ENCODE measurements at places on chromosomes 2 and 18.

GRCh38 chr2:6053743-6054142 lies 361.6 kb downstream of the SOX11 start:
- no peak for DNase-seq

- DNase-seq: no peak
Measured at GRCh38 chr18:42446195-42446594, 491.2 kb downstream of the PIK3C3 start.

DNA sequence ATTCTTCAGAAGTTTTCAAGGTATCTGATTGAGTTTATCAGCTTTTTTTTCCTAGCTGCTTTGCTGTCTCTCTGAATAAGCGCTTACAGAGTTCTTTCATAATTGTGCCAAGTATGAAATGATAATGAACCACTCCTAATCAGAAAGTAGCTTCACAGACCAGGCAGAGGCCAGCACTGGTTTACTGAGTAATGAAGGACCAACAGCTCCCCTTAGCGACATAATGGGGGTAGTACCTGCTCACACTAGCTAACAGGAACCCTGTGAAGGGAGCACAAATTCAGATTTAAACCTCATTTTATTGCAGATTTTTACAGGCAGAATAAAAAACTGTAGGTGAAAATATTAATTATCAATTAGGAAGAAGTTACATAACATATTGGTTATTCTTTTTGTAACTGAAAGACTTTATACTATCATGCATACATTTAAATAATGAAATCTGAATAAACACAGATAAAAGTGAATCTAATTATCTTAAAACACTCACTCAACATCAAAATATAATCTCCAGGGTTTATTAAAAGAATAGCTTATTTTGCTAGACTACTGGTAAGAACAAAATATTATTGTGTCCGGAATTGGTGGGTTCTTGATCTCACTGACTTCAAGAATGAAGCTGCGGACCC lies 53.7 kb upstream of the LRRC30 start:
- DNase-seq: no peak

- DNase-seq: no peak
Measured at GRCh38 chr2:3490191-3491170, 28.9 kb downstream of the ADI1 start.

- DNase-seq: no peak
Measured at GRCh38 chr18:32920796-32921787, 148.3 kb upstream of the KLHL14 start.

DNA sequence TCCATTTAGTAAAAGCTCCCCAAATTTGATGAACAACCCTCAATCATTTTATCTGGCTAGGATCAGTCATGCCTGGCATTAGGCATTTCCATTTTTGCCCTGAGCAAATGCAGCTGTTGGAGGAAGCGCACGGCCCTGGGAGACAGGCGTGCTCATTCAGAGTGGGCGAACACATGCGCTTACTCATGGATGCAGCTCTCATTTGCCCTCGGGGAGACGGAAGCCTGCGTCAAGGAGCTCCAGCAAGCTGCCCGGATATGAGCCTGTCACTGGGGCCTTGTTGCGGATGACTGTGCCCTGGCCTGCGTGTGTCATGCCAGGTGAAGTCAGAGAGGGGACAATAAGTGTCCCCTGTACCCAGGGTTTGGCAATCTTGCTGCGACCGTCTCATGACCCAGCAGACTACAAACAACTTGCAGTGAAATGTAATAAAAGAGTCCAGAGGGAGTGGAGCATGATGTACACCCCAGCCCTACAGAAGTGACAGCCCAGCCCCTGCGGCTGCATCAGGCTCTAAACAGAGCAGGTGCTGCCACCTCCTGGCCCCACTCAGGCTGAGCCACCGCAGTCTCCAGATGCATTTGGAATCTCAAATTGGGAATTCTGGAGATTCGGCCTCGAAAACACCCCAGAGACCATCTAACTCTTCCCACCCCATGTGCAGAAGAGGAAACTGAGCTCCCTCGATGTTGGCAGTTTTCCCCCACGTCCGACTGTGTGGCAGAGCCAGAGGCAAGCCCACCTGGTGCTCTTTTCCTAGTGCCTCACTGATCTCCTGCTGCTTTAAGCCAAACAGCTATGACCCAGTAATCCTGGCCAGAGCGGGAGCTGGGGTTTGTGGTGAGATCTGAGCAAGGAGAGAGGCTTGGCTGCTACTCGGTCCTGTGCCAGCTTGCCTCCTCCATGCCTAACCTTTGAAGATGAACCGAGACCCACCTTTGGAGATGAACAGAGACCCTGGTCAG lies 105.0 kb upstream of the ALK start:
- no peak for DNase-seq

DNA sequence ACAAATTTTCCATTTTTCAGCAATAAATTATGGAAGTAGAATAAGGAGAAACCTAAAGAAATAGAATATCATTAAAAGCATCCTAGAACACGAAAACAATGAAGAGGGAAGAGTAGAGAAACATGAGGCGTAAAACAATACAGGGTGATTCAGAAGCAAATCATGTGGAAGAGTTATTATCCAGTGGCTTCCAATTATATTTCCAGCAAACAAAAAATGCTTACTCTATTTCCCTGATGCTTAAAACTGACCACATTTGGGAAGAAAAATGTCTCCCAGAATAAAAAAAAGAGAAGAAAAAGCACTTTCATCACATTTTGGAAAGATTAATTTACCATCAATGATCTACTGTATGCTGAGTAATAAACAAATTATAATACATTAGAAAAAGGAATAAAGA lies 192.6 kb downstream of the CD226 start:
- no peak for DNase-seq

DNA sequence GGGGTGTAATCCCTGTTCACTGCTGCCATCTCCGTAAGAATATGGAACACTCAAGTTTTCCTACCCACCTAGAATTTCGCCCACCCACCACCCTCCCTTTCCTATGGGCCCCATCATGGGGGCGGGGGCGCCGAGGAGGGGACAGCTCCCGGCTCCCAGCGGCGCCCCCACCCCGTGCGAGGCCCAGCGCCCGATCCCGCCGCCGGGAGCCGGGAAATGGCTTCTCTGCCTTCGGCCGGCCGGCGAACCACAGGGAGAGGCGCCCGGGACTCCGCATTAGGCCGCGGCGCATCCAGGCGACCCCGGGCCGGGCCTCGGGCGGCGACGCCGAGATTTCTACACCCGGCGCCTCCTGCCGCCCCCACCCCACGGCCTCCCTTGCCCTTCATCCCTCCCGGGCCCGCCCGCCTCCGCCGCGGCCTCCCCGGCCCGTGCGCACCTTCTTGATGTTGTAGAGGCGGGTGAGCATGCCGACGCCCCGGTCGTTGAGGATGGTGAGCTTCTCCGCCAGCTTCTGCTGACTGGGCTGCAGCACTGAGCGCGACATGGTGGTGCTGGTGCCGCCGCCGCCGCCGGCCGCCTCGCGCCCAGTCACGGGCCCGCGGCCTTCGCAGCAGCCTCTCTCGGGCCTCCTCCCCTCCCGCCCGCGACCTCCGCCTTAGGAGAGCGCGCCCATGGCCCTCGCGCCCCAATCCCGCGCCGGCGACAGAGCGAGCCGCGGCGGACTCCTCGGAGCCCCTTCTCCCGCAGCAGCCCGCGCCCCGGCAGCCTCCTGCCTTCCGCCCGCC lies 510 bp downstream of the NCKAP1 start:
- DNase-seq: no peak

- no peak for DNase-seq
Measured at GRCh38 chr2:48414980-48415835, 114.7 kb upstream of the STON1 start.

DNA sequence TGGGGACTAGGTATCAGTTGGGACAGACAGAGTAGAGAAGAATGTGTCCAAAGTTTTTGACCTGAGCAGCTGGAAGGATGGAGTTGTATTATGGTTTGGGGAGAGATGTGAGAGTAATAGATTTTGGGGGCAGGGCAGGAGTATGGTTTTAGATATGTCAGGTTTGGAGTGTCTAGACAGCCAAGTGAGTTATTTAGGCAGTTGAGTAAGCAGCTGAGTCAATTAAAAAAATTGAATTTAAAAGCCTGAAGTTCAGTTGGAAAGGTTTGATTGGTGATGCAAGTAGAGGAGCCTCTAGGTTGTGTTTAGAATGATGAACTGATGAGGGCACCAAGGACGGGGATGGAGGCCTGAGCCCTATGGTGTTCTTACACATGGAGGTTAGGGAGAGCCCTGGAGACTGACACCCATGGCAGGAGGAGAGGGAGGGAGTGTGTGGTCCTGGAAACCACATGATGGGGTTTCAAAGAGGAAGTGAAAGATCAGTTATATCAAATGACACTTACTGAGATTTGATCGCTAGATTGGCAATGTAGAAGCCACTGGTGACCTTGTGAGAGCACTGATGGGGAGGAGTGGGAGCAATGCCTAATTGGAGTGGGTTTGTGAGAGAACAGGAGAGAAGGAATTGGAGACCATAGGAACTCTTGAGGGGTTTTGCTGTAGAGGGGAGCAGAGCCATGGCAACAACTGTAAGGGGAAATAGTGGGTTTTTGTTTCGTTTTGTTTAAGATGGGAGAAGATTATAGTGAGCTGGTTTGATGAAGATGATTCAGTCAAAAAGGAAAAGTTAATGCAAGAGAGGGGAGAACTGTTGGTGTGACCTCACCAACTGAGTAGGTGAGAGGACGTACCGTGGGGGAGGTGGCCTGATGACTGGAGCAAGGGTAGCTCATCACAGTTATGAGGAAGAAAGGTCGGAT lies 10.3 kb downstream of the ITGA6 start:
- DNase-seq: peak; percentile 19

GRCh38 chr2:229282758-229283546 lies 11.9 kb upstream of the PID1 start:
- DNase-seq: no peak

DNA sequence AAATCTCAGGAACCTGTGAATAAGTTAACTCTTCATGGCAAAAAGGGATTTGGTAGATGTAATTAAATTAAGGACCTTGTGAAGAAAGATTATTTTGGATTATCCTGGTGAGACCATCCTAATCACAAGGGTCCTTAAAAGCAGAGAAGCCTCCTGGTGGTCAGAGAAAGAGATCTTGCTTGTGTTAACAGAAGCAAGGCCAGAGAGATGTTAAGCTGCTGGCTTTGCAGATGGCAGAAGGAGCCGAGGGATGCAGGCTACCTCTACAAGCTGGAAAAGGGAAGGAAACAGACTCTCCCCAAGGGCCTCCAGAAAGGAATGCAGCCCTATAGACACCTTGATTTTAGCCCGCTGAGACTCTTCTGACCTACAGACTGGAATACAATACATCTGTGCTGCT lies 197.0 kb downstream of the STK39 start:
- DNase-seq: no peak

DNA sequence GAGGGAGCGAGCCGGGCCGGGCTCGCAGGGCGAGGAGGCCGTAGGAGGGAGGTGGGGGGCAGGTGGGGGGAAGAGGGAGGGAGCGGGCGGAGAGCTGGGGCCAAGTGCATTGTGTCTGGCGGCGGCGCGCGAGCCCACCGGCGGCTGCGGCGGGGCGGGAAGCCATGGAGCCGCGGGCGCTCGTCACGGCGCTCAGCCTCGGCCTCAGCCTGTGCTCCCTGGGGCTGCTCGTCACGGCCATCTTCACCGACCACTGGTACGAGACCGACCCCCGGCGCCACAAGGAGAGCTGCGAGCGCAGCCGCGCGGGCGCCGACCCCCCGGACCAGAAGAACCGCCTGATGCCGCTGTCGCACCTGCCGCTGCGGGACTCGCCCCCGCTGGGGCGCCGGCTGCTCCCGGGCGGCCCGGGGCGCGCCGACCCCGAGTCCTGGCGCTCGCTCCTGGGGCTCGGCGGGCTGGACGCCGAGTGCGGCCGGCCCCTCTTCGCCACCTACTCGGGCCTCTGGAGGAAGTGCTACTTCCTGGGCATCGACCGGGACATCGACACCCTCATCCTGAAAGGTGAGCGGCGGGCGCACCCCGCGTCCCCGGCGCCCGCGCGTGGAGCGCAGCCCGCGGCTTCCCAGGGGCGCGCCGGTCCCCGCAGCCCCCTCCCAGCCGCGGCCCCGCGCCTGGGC lies at the start of gene TMEM178A:
Gene TMEM178A (plus strand): TSS at position 107 of the 680 bp plus-strand sequence. CDS start 58 bp downstream, at position 165.
- DNase-seq: no peak

GRCh38 chr2:62343636-62344337 lies 147.9 kb downstream of the B3GNT2 start:
- DNase-seq: no peak

GRCh38 chr2:240168041-240168440 lies 27.6 kb upstream of the OTOS start:
- no peak for DNase-seq

GRCh38 chr2:127082974-127083373 lies 24.0 kb downstream of the BIN1 start:
- no peak for DNase-seq

DNA sequence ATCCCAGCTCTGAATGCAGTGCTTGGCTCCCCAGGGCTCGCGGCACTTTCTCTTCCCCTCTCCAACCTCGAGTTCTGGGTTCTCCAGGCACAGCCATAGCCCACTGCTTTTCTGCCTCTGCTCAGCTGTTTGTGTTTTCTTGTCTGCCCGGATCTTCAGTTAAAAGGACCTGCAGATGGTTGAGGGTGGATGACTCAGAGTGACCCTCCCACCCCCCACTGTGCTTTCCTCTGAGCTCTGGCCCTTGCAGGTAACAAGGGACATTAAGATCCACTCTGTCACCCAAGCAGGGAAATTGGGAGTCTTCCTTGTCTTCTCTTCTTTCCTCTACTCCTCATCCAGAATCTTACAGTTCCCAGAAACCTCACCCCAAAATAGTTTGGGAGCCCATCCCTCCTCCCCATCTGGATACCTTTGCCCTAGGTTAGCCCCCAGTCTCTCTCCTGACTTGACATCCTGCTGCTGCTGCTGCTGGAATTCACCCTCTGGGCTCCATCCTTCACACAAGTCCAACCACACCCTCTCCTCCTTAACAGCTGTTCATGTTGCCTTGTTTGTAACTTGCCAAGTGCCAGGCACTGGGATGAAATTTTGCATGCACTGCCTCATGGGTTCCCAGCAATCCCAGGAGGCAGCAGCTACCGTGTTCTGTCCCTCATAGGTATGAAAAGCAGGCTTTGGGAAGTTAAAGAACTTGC lies 157.9 kb upstream of the TTC39C start:
- DNase-seq: no peak

DNA sequence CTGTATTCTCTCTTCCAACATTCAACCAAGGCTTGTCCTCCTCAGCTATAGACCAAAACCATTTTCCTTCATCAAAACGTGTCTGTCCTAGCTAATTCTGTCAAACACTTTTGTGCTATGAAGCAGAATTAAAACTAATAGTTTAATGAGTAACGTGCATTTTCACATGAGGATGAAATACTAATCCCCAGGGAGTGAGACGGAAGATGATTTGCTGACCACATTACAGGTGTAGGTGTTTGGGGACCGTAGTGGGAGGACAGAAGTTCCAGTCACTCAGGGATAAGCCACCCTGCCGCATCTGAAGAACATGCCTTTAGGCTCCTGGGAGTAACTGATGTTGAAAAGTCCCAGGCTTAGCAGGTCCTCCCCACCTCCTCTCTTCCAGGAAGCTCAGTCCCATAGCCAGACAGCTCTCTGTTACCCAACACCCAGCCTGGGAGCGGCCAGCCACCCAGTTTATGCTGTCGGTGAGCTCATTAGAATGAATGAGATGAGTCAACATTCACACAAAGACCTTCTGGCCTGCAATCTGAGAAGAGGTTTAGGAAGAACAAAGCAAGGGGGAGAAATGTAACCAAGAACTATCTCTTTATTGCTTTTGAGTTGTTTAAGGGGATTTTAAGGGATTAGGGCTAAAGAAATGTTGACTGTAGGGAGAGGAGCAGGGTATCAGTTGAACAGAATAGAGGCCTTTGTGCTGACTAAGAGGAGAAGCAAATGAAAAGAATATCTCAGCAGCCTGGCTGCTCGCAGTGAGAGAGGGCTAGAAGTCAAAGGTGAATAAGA lies 122.5 kb downstream of the FOXI3 start:
- DNase-seq: no peak
